ENCODE measurements at places on chromosomes 5 and 9.

- DNase-seq, result no peak
Observed at GRCh38 chr5:172642926-172643871, 2.1 kb downstream of the NEURL1B start.

DNA sequence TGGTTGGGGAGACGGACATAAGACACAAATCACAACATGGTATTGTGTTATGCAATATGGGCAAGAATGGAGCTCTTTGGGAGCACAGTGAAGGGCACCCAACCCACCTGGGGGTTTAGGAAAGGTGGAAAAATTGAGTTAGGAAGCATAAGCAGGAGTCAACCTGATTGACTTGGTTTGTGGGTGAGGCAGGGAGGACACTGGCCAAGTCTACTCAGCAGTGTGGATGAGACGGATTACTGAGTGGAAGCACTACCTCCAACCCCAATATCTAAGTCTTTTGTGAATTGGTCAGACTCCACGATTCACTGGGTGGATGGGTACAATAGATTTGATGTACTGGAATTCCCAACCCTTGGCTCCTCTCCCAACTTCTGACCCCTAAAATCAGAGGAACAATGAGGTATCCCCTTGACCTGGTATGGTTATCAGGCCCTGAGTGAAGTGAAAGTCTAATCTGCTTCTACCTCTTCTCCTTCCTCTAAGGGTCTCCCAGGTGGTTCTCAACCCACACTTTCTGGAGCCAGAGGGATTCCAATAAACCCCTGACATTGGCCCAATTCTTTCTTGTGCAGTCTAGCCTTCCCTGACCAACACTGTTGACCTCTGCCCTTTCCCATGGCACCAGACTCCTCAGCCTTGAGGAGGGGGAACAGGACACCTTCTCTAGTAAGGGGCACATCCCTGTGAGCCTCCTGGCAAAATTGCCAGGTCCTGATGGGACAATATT, 5.2 kb downstream of the EGR1 start:
- no peak for DNase-seq

DNA sequence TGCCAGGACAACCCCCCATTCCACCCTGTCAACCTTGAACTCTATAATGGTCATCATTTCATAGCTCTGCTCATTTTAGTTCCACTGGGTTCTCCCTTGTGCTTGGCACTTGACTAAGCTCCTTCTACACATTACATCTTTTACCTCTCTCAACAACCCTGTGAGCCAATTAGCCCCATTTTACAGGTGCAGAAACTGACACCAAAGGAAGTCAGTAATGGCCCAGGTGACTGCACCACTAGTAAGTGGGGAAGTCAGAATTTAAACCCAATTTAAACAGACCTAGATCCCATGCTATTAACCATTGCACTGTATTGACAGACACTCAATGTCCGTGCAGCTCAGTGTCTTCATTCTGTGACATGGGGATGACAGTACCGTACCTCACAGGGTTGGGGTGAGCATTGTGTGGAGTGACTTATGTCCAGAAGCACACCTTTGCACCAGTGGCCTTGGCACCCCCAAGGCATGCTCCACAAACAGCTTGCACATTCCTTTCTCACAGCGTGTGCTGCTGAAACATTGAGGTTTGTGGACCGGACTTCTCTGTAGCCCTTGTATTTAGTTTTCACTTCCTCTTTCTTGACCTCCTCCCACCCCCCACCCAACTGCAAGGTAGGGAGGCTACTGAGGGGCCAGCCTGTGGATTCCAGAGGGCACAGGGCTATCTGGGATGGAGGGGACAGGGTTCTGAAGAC, 23.1 kb downstream of the IRF1 start:
- no peak for DNase-seq

DNA sequence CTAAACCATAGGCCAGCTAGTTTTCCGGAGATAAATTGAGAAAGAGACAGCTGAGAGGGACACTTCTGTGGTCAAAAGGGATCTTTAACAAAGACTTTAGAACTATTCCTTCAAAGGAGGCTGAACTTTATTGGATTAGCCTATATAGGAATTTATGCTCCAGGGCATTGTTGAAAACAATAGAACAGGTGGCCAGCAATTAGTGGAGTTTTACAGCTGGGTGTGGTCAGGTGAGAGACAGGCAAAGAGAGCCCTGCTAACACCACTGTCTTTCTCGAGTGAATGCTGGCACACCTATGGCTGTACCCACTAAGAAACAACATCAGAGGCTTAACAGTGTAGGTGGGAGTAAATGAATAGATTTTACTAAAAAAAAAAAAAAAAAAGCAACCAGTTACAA, 16.7 kb upstream of the TLR4 start:
- no peak for DNase-seq

- DNase-seq, result no peak
Observed at GRCh38 chr5:161001604-161002003, 149.6 kb upstream of the ATP10B start.

DNA sequence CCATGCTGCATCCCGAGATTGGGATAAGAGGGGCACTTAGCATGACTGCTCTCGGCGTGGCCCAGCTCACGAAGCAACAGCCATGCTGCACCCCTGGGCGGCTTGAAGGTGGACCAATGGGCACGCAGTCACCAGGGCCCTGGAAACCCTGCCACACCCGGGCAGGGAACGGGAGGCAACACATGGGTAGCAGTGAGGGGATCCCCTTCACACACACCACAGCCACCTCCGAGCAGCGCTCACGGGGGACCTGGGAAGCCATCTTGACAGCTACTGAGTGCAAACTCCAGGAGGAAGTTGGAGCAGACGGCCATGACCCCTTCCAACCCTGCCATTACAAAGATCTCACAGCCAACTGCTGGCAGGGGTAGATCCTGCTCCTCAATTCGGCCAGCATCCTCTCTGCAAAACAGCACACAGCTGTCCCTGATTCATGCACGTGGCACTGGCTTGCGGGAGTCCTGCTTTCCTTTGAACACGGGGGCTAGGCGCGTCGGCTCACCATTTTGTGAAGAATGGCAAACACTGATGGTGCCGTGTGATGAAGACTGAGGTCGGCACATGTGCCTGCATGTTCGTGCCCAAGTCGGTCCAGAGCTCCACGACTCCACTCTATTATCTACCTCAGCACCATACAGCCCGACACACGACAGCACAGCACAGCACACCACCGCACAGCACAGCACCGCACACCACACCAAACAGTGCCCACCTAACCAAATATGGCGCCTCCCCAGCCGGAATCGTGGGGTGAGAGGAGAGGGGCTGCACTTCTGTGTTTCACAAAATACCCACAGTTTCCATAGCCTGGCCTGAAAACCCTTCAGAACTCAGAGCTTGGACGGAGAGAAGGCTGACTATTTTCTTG, 5.0 kb downstream of the UBAC1 start:
- no peak for DNase-seq

DNA sequence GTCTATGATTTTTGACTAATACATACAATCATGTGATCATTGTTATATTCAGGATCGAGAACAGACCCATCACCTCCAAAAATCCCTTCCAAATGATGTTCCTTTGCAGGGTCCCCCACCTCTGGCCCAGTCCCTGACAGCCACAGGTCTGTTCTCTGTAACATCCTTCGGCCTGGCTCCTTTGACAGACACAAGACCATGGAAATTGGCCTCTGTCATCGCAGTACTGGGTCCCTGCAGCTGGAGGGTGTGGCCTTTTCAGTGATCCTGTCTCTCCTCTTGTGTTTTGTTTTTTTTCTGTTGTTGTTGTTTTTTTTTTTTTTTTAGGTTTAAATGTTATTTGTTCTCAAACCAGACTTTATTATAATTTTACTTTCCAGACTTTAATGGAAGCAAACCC, 27.4 kb upstream of the ANKRD33B start:
- no peak for DNase-seq

DNA sequence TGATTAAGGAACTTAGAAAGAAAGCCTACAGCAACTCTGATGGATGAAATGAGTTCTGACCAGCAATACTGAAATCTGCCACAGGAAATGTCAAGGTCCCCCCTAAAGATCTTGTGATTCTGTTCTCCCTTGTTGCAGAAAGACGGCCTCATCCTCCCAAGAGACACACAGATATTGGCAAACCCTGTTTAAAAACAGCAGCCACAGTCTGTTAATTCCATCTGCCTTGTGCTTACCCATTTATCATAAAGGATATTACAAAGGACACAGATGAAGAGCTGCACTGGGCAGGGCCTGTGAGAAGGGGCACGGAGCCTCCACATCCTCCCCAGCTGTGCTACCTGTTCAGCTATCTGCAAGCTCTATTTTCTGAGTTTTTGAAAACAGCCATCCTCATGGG, 15.2 kb downstream of the RAPGEF1 start:
- no peak for DNase-seq

DNA sequence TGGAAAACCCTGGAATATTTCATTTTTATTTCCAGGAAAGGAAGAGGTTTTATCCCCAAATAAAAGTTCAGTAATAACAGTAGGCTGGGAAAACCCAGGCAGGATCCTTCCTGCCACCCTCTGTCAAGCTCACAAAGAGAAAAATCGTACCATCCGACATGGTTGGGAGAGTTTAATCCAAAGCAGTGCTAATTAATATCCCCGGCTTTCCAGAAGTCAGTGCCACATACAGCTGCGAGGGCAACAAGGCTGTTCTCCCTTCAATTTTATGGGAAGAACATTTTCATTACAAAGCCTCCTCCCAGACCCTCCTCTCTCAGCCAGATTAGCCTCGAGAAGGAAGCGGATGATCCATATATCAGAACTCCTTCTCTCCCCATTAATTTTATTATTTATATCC, 95.5 kb downstream of the PAX5 start:
- no peak for DNase-seq

- no peak for DNase-seq
Observed at GRCh38 chr5:77867914-77868313, 91.8 kb upstream of the TBCA start.

GRCh38 chr5:144088206-144089064, 82.0 kb downstream of the YIPF5 start:
- DNase-seq, result no peak

Data from activated T-helper 9 cell treated with anti-CD3 and anti-CD28 coated beads, Interleukin-2, amount 50 U/mL, for 16 hours (primary cell).